ENCODE measurements at places on chromosomes 12 and 14.

- no peak for DNase-seq
These were observed 211.7 kb upstream of the FKBP4 start for GRCh38 chr12:2583091-2583497.

DNA sequence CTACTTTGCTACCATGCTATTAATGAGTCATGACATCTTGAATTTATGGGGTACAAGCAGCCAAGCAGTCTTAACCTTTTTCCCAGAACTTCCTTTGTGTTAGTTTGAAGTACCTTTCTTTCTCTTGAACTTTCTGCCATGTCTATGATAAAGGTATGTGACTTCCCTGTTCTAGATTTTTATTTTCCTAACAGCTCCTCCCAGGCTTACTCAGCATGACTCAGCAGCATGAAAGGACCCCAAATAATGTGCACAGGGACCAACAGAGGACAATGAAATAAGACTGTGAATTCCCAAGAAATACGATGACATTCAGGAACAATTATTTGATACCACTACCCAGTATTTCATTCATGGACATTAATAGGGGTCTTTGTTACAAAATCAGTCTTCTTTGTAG lies 60.0 kb downstream of the TTC6 start:
- DNase-seq = no peak

- no peak for DNase-seq
These were observed 161.7 kb downstream of the CAND1 start for GRCh38 chr12:67430708-67431335.

DNA sequence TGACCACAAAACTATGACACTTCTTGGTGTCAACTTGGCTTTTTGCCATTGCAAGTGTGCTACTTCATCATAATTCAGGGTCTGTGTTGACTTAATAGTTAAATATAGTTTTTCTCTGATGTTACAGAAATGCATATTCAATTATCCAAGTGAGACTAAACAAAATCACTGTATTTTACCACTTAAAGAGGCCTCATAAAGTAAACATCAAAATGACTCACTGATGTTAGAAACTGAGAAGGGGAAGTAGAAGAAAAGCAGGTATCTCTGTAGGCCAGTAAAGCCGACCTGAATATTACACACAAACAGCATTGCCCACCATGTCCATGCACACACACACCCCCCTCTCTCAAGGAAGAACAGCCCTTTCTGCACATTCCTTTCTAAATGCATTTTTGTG lies 55.4 kb downstream of the RPAP3 start:
- DNase-seq = no peak

DNA sequence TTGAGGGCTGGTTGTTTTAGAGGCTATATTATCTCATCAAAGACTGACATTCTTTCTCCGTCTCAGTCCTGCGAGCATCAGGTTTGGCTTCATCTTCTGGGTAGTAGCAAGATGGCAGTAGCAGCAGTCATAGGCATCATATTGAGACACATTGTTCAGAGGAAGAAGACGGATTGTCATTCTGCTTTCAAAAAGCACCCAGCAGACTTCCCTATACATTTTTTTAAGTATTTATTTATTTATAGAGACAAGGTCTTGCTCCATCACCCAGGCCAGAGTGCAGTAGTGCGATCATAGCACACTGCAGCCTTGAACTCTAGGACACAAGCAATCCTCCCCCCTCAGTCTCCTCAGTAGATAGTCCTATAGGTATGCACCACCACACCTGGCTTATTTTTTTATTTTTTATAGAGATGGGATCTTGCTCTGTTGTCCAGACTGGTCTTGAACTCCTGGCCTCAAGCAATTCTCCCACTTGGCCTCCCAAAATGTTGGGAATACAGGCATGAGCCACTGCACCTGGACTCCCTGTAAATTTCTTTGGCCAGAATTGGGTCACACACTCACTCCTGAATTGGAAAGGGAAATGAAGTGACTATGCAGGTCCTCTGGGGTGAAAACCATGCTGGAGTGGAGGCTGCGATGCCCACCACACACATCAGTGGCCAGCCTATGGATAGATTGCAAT lies 125.4 kb downstream of the SLC38A6 start:
- DNase-seq = no peak

GRCh38 chr14:102088012-102088792 lies 1.4 kb upstream of the HSP90AA1 start:
- DNase-seq = peak; percentile 57

GRCh38 chr14:73124180-73124894 lies 12.0 kb upstream of the PSEN1 start:
- DNase-seq = no peak

DNA sequence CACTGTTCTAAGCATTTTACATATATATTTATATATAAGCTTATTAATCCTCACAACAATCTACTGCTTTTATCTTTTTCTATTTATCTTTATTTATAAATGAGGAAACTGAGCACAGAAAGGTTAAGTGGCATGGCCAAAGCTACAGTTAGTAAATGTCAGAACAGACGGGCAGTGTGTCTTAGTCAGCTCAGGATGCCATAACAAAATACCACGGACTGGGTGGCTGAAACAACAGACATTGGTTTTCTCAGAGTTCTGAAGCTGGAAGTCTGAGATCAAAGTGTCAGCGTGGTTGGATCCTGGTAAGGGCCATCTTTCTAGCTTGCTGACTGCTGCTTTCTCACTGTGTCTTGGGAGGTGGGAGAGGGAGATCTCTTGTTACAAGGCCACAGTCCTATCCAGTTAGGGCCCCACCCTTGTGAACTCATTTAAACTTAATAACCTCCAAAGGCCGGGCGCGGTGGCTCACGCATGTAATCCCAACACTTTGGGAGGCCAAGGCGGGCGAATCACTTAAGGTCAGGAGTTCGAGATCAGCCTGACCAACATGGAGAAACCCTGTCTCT lies 19.8 kb downstream of the RPGRIP1 start:
- no peak for DNase-seq

DNA sequence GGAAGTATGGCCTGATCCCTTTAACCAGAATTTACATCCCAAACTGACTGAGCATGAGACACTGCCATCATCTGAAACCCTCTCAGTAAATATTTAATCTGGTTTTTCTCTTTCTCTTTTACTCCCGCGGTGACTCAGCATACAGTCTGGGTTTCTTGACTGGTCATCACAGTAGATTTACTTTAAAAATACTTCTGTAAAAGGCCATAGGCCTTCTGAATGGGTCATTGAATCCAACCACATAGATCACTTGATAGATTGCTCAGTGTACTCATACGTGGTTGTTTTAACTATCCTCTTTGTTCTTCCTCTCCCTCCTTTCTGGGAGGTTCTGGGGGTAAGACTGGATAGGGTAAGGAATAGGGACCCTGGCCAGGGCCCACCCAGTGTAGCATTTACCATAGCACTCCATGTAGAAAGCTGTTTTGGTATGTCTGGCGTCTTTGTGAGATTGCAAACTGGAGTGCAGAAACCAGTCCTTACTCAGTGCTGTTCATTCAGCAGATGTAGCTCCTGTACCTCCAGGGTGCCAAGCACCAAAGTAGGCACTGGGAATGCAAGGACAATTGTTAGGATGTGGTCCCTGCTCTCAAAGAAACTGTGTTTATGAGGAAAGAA lies 165.7 kb downstream of the SRGAP1 start:
- DNase-seq = no peak

GRCh38 chr12:95204141-95204866 lies 13.0 kb downstream of the FGD6 start:
- DNase-seq = no peak

DNA sequence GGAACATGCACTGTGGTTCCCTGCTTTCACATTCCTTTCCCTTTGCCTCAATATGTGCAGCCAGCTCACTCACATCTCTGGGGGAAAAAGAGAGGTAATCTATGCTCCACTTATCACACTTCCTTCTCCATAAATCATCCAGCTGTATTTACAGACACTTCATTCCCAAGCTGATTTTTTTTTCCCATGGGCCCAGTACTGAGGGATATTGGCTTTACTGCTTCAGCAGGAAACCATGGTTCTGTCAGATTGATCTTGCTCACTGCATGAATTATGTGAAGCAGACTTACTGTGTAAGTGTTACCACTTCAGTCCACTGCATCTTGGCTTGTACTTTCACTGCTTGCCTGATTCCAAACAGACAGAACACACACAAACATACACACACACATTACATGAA lies 555.6 kb downstream of the CCER1 start:
- no peak for DNase-seq

DNA sequence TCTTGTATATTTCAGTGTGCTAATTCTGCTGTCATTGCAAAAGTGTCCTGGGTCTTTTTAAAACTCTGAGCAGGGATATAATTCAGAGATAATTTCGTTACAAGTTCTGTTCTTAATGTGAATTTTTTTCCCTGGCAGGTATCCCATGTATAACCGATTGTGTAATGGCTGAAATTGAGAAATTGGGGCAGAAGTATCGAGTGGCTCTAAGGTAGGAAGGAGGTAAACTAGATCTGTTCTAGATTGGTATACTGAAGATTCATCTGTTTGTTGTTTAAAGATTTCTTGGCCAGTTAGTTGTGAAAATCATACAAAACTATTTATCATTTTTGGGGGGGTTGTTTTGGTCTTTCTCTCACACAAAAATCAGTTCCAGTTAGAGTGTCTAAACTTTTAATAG lies 10.2 kb downstream of the FCF1 start:
- no peak for DNase-seq

- no peak for DNase-seq
These were observed 216.0 kb upstream of the FKBP4 start for GRCh38 chr12:2578772-2579171.

DNA sequence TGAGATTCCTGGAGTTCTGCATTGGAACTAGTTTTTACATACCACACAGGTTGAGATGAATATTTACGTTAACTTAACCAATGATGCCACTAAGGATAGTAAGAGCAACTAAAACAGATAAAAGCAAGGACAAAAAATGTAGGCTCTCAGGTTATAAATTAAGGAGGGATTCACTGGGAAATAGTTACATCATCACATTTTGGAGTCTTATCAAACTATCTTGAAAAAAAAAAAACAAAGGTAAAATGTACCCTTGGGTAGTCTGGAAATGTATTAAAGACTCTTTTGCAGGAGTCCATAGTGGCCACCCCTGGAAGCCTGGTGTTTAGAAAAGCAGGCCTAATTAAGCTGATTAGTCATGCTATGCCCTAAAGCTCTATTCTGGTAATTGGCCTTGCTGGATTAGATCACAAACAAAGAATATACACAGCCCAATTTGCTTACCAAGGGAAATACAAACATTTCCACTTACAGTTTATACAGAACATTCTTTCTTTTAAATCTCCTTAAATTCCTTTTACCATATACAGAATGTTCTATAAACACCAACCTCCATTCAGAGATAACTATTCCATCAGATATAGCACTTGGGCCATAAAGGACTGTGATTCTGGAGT lies 39.3 kb downstream of the SLC25A47 start:
- DNase-seq = no peak

- DNase-seq = no peak
These were observed 39.8 kb downstream of the NIN start for GRCh38 chr14:50791201-50791600.

GRCh38 chr12:70590051-70590450 lies 47.2 kb downstream of the PTPRB start:
- peak; percentile 26 for DNase-seq

- DNase-seq = no peak
These were observed 184.6 kb downstream of the FOXN3 start for GRCh38 chr14:89232265-89233070.

- no peak for DNase-seq
These were observed 179.2 kb downstream of the CCDC91 start for GRCh38 chr12:28369483-28369882.

DNA sequence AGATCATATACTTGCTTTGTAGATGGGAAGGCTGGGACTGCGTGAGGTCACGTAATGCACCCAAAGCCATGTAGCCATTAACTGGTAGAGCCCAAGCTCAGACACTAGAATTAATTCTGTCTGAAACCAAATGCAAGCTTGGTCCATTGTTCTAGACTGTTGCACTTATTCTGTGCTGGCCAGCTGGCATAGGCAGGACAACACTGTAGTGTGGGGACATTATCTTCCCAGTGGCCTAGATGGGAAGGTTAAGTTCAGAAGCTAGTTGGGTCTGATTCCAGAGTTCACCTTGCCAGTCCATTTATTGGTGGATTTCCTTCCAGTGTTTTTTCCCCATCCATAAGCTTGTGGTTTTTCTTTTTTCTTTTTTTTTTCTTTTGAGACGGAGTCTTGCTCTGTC lies 39.1 kb downstream of the KLC1 start:
- DNase-seq = no peak

DNA sequence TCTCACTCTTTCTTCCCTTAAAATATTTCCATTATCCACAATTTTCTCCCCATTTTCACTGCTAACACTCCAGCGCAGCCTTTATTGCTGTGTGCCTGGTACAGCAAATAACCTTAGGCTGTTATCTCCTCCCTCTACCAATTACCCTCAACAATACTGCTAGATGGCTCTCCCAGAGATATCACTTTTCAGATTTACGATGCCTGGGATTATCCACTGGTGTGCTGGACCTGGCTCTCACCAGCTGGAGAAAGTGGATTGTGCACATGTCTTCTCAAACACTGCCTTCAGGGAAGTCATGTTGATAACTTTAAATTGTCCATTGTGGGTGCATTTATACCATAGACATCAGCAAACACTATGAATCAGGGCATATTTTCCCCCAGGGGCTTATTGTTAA lies 101.9 kb upstream of the ADAMTS20 start:
- no peak for DNase-seq

GRCh38 chr14:24280797-24281460 lies 9.5 kb upstream of the RABGGTA start:
- no peak for DNase-seq

DNA sequence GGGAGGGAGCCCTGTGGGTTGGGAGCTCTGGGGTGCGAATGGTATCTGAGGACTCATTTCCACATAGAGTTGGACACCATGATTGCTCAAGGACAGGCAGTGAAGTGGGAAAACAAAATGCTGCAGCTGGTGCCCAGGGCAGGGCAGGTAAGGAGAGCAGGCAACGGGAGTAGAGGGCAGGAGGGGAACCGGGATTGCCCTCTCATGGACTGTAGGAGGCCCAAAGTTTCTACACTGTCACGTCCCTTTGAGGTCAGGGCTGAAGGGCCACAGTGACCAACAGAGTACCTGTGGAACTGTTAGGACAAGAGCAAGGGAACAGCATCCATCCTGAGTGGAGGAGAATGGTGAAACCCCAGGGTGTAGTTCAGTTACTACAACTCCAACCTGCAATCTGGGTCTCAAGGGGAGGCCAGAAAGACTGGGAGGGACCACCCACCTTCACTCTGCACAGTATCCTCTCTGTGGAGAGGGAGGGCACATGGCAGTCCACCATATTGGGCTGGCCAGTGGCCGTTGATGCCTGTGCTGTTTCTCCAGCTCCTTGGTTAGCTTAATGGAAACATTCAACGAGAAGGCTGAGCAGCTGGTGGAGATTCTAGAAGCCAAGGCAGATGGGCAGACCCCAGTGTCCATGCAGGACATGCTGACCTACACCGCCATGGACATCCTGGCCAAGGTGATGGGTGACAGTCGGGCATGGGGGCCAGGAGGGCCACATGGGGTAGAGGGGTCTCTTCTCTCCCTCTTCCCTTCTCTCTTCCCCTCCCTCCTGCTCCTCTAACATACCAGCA lies 22.2 kb downstream of the CYP46A1 start:
- no peak for DNase-seq
